ENCODE measurements at places on chromosomes 2 and 18. TPM values are rescaled to one million over a fixed set of nuclear protein-coding genes. Genes with fewer than 3 reads are reported as not detected.

The NCKAP5 gene
- 1.1 TPM for polyA plus RNA-seq

The SCTR gene
- polyA plus RNA-seq = not detected

The PSD4 gene
- 5.5 TPM for polyA plus RNA-seq

The DPP4 gene
- polyA plus RNA-seq = 0.20 TPM
